BE2C (cell line): ENCODE measurements at places on chromosomes 2 and 18.
A peak's percentile ranks its signal among the peaks of the same experiment; 100 is the strongest.

DNA sequence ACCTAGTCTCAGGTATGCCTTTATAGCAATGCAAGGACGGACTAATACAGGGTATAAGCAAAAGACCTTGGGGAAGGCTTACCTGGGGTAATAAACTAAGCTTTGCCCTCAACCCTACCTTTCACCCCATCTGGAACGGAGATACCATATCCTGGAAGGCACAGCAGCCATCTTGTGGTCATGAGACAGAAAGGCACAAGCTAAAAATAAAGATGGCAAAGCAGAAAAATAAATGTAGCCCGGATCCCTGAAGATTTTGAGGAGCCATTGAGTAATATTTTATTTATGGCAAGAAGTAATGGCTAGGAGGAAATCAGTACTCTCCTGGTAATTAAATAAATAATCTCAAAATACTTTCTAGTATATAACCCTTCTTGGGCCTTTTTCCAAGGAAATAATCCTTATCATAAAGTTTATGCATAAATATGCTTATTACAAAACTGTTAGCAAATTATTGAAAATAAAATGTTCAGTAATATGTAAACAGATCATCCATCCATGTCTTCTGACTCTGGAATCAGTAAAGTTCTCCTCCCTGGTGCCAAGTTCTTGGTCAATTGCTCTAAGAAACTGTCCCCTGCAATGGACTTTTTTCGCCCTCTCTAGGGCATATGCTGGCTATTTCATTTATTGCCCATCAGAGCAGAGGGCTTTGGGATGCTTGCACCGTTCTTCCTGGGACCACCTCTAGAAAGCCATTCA, 198.7 kb downstream of the SPP2 start:
- no peak for DNase-seq

- DNase-seq = no peak
Observed at GRCh38 chr2:15893085-15893484, 47.3 kb upstream of the MYCN start.

DNA sequence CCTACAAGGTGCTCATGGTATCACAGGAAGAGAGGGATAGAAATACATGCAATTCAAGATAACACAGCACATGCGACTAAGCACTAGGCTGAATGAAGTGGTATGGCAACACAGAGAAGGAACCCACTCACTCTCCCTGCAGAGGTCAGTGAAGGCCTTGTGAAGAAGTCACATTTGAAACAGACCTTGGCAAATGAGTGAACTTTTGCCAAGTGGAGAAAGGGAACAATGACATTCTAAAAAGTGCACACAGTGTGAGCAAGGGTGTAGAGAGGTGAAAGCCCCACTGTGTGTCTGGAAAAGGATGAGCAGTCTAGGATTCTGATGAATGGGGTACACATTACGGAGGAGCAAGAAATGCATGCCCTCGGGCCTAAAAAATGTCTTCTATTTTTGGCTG, 23.3 kb downstream of the KLF7 start:
- DNase-seq = no peak

DNA sequence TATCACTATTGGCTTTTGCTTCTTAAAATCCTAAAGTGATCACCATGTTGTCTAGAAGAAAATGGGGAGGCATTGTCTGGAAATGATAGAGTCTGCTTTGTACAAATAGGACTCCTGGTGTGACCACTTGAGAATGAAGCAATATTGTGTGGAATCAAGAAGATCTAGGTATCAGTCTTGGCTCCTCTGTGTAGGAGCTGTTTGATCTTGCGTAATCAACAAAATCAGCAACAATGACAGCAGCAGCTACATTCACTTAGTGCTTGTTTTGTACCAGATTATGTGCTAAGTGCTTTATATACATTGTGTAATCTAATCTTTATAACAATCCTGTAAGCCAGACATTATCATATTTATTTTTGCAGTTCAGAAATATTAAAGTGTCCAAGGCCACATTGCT, 17.8 kb downstream of the NCOA1 start:
- no peak for DNase-seq

GRCh38 chr2:36318547-36318946, 37.0 kb upstream of the CRIM1 start:
- no peak for DNase-seq

GRCh38 chr2:180356676-180357075, 349.6 kb upstream of the CWC22 start:
- no peak for DNase-seq

GRCh38 chr2:170221317-170222288, 43.7 kb downstream of the MYO3B start:
- no peak for DNase-seq

DNA sequence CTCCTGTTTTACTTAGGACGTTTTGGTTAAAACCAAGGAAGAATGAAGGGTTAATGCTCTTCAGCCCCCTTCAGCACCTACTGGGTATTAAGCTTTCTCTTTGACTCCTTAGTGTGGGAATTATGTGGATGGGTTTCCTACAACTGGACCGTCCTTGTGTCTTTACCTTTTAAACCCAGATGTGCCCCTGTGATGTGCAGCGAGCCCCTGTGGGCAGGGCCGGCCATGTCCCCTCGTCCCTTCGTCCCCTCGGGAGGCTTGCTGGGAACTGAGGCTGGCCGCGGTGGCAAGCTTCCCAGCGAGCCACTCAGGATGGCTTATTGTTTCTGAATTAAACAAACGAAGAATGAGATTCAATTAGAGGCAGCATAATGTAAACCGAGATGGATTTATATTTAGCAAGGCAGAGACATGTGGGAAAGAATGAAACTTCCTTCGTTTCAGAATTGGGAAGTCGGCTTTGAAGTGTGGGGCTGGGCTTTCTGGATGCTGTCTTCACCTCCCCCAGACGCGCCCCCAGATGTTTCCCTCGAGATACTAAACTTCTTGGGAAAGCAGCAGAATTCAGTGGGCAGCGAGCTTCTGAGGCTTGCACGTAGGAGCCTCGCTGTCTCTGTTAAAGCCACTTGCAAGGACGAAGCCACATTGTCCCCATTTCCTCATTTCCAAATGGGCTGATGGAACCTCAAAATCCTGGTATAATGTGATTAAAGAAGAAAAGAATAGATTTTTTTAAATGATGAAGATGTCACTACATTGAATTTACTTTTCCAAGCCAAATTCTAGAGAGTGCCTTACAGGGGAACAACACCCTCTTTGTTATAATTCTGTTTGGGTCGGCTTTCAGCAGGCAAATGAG, 146.0 kb downstream of the VAPA start:
- no peak for DNase-seq

GRCh38 chr2:30276455-30276911, 45.1 kb downstream of the LBH start:
- DNase-seq = no peak

DNA sequence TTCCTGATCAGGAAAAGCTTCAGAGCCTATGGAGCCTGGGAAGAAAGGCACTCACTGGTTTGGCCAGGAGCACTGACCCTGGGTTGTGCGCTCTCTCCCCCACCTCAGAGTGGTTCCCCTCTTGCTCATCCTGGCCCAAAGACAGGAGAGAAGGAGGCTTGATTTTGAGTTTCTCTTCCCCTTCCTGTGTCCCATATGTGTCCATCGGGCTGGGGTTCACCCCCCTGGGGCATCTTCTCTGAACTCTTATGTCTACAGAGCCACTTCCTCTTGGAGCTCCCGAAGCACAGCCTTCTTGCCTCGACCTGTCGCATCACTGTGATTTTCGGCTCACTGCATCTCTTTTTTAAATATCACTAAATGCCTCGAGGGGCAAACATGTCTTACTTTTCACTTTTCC, 692.3 kb downstream of the RNF144A start:
- DNase-seq = no peak

DNA sequence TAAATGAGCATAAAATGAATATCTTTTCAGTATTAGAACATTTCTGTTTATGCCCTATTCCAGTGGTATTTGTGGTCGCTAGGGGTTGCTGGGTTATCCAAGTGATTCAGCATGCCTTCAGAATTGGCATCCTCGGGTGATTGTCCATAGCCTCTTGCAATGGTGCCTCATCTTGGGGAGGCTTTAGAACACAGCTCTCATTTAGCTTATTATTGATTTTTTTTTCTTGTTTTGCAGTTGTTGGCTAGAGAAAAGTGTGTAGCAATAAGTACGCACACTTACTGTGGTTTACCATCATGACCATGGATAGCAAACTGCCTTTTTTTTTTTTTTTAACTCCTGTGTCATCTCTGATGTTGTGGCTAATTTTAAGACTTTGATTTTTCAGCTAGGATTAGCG, 33.6 kb downstream of the PLEKHA3 start:
- no peak for DNase-seq

- DNase-seq = no peak
Observed at GRCh38 chr2:109064660-109065390, 64.2 kb upstream of the SH3RF3 start.

DNA sequence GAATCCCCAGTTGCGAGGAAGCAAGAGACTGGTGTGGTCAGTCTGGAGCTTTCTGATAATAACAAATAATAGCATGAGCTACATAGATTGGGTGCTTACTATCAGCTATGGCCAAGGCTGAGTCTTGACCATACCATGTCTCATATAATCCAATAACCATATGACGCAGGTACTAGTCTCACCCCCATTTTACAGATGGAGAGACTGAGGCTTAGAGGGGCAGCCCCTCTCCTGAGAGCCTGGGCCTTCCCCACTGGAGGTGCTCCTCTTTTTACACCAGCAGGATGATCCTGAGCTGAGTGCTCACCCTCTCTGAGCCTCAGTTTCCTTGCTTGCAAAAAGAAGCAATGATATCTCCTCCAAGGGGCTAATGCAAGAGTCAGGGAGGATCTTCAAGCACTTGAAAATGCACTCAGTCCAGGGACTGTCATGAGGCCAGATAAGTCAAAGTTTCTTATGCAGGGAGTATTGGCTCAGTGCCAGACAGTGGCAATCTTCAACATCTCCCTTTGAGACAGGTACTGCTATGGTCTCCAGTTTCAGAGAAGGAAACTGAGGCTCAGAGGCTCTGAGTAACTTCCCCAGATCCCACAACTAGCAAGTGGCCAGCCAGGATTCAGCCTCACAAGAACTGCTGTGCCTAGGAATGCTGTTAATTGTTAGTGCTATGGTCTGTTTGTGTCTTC, 149.7 kb downstream of the TFCP2L1 start:
- no peak for DNase-seq

DNA sequence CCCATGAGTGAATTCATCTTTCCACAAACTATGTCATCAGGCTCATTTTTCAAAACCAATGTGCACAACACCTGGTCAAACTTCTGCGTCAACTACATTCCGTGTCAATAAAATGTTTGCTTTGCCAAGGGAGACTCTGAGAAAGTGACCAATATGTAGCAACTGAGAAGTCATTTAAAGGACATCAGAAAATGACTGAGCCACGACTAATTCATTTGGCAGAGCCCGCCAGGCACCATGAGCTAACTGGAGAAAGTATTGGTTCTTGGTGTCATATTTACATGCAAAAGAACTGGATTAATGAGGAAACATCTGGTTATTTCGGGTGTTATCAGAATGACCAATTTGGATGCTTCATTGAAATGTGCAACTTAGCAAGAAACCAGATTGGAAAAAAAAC, 7.2 kb downstream of the RND3 start:
- no peak for DNase-seq

DNA sequence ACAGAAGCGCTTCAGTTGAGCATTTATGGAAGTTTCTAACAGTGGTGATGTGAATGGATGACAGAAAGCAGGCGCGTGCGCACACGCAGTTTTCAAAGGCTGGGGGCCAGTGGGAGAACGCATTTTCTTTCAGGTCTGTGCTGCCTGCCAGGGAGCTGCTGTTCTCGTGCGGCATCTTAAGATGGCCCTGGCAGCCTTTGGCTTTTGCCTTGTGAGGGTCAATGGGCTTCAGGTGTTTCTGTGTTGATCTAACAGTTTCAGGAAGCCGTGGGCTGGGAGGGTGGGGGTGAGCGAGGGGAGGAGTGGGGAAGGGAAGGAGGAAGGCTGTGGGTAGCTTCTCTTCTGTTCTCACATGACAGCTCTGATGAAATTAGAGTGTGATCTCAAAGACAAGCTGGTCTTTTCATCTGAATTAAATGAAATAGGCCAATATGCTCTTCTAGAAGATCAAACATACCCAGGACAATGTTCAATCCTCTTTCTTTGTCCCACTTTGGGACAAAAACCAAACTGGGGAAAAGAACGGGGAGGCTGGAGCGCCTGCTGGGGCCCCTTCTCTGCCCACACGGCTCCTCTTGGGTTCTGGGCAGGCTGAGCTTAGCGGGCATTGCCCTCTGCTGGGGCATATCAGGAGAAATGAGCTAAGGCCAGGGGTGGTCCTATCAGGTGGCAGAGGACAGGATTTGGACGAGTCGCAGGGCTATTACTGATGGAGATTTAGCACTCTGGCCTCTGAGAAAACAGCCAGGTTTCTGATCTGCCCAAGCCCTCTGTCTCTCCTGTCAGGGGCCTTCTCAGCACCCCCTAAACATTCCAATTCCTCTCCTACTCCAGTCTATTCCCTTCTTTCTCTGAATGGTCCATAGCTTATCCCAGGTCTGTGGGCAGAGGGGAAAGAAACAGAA, 126.2 kb upstream of the LGALSL start:
- peak; percentile 51 for DNase-seq

DNA sequence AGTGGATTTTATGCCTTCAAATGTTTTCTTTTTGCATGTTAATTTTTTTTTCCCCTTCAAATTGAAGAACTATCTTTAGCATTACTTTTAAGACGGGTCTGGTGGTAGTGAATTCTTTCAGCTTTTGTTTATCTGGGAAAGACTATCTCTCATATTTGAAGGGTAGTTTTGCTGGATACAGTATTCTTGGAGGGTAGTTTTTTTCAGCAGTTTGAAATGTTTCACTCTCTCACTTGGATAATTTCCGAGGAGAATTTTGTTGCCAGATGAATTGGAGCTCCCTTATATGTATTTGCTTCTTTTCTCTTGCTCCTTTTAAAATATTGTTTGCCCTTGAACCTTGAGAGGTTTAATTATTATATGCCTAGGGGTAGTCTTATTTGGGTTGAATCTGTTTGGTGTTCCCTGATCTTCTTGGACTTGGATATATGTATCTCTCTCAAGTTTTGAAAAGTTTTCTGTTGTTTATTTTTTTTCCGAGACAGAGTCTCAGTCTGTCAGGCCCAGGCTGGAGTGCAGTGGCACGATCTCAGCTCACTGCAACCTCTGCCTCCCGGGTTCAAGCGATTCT, 15.5 kb downstream of the TTLL4 start:
- no peak for DNase-seq

- DNase-seq = no peak
Observed at GRCh38 chr18:44876755-44877154, 196.1 kb downstream of the SETBP1 start.

GRCh38 chr18:29693334-29693733, 1349.2 kb downstream of the DSC3 start:
- DNase-seq = no peak

GRCh38 chr2:100624536-100624935, 61.7 kb downstream of the PDCL3 start:
- DNase-seq = no peak

DNA sequence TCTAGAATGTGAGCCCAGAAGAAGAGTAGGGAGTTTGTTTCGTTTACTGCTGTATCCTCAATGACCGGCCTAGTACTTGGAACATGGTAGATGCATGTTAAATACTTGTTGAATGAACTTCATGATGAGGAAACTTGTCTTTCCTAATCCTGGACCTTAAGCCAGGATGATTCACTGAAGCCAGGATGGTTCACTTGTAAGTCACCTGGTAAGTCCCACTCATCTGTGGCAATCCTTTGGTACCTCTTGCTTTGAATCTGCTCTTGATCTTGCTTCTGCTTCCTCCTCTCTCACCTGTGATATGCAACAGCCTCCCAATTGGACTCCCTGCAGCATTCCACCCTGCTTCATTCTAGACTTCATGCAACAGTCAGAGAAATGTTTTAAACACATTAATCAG, 43.6 kb downstream of the QPCT start:
- DNase-seq = no peak

- DNase-seq = no peak
Observed at GRCh38 chr2:128037649-128038048, 9.8 kb upstream of the SAP130 start.
